CD4-positive, alpha-beta T cell treated with Interleukin-6 for 4 hours (primary cell): ENCODE measurements at places on chromosomes 7 and 10.

GRCh38 chr10:93032809-93033137 is 27.8 kb upstream of the CYP26C1 start:
- no peak for DNase-seq

GRCh38 chr7:18013936-18014335 is 13.7 kb downstream of the PRPS1L1 start:
- DNase-seq, result no peak

GRCh38 chr10:70758757-70759514 is 26.2 kb downstream of the TBATA start:
- DNase-seq, result peak; percentile 76

DNA sequence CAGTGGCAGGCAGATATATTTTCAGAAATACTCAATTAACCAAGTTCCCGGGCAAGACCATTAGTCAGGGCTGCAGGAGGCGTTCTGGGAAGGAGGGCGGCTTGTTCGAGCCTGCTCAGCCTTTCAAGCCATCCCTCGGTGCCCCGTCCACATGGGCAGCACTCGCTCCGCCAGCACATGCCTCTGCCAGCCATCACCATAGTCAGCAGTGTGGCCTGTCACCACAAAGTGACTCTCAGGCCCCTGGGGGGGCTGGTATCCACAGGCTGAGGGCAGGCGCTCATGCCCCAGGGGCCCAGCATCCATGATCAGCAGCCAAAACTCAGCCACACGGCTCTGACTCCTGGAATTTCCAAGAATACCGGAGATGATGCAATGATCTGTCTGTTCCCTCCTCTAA is 81.9 kb downstream of the CHST15 start:
- no peak for DNase-seq

DNA sequence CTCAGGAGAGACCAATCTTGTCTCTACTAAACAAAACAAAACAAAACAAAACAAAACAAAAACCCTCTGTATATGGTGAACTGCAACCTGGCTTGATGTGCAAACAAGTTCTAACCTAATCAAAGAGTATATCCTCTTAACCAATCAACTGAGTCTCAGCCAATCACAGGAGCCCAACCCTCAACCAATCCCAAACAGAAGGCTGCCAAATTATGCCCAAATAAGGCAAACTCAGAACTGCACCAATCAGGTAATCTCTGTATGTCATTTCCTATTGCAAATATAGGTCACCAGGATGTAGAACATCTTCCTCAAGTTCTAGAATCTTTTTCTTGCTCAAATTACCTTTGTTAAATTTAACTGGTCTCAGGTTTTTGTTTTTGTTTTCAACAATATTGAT is 5.2 kb downstream of the FAM133B start:
- DNase-seq, result no peak

DNA sequence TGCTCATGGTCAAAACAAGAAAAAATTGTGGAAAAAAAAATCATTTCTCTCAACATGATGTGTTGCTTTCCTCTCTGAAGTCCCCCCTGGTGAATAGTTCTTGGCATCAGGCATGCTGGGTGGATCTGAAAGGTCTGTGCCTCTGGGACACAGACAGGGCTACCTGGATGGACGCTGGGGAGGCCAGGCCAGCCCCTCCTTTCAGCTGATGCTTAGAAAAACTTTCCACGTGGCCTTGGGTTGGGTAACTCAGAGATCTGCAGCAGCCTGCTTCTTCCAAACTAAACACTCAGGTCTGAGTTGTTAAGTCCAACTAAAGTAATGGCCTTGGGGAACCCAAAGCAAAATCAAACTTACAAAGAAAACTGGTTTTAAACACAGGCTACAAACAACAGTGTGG is 113.0 kb downstream of the CCDC3 start:
- DNase-seq, result no peak

GRCh38 chr10:35307297-35307696 is 29.0 kb upstream of the CCNY start:
- DNase-seq, result no peak

DNA sequence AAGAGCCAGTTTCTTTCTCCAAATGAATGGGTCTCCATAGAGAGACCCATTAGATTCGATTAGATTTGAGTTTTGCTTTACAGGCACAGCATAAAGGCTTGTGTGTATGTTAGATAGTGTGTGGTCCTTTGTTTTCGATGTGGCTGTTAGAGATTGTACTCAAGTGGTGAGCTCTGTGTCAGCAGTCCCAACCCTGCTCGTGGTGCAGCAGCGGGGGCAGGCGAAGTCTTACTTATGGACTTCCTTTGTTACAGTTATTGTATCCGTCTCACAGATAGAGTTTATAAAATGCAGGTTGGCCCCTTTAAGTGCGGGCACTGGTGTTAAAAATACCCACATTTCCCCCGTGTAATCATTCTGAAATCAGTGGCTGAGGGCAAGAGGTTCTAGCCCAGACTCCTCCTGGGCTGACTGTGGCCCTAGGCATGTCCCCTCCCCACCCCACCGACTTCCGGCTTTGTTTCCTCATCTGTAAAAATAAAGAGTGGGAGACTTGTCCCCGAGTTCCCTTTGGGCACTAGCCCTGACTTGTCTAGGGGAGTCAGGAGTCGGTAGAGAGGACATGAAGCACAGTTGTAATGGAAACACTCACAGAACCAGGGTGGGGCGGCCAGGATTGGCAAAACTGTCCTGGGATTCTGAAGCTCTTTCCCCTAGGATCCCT is 28.6 kb downstream of the MTURN start:
- DNase-seq, result no peak

GRCh38 chr10:45515630-45516029 is 141.6 kb downstream of the ALOX5 start:
- DNase-seq, result no peak

- no peak for DNase-seq
Observed at GRCh38 chr10:118669020-118669791, 73.8 kb upstream of the PRLHR start.

GRCh38 chr7:157829491-157829890 is 492.7 kb downstream of the DNAJB6 start:
- no peak for DNase-seq

- no peak for DNase-seq
Observed at GRCh38 chr7:101232141-101232850, 5.3 kb downstream of the CLDN15 start.

- DNase-seq, result no peak
Observed at GRCh38 chr7:116708861-116709260, 36.9 kb downstream of the MET start.

GRCh38 chr10:273088-273487 is 137.8 kb downstream of the ZMYND11 start:
- DNase-seq, result no peak

DNA sequence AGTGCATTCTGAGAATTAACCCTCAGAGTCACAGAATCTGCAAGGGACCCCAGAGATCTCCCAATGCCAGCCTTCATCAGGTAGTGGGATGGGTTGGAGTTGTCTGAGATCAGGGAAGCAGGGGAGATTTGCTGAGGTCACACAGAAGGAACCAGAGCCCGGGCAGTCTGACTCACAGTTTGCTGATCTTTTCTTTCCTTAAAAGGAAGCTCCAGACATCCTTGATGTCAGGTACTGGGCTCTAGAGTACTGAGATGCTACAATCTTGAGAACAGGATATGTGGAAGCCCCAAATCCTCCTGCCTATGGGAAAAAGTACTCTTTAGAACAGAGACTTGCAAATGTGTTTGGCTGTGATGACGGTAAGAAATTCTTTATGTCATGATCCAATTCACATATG is 706 bp downstream of the TBATA start:
- DNase-seq, result no peak

- DNase-seq, result peak; percentile 83
Observed at GRCh38 chr10:45464958-45465567, 91.0 kb downstream of the ALOX5 start.

GRCh38 chr7:24227068-24227467 is 56.9 kb upstream of the NPY start:
- no peak for DNase-seq

DNA sequence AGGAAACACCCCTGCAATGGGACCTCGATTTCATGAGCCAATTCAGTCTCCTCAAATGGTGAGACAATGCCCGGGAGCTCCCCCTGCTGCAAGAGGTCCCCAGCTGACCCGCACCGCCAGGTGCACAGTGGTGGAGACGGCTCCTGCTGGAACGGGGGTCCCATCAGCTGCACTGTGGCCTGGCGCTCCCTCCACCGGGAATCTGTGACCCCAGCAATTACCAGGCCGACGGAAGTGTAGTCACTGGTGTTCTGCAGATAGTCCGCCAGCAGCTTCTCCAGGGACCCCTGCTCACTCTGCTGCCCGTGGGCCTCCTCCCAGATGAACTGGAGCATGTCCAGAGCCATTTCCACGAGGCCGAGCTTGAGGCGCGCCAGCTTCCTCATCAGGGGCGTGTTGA is 64.9 kb upstream of the NKX6-2 start:
- DNase-seq, result no peak

- DNase-seq, result peak; percentile 8
Observed at GRCh38 chr7:149196705-149197171, 1.4 kb downstream of the ZNF282 start.

GRCh38 chr7:100483090-100483721 is 521 bp upstream of the NYAP1 start:
- peak; percentile 86 for DNase-seq

DNA sequence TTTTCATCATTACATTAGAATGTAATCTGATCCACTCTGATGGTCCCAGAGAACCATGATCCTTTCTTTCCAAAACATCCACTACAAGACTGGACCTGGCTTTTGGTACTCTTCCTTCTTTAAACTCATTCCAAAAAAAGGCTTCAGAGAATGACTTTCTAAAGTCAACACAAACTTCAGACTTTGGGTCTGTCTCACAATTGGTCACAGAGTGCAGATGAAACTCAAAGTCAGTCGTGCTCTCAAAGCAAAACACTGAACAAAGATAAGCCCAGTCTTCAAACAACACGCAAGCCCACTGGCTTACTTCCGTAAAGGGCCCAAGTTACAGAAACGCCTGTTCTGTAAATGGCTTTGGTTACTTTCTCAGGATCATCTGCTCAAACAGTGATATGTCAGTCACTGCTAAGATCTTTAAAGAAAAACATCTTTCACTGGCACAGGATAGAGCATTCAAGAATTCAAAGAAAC is 250.9 kb upstream of the MKLN1 start:
- DNase-seq, result no peak

GRCh38 chr7:125871431-125871830 is 941.8 kb upstream of the POT1 start:
- DNase-seq, result no peak

GRCh38 chr10:80964955-80965614 is 427.4 kb downstream of the SH2D4B start:
- DNase-seq, result no peak

DNA sequence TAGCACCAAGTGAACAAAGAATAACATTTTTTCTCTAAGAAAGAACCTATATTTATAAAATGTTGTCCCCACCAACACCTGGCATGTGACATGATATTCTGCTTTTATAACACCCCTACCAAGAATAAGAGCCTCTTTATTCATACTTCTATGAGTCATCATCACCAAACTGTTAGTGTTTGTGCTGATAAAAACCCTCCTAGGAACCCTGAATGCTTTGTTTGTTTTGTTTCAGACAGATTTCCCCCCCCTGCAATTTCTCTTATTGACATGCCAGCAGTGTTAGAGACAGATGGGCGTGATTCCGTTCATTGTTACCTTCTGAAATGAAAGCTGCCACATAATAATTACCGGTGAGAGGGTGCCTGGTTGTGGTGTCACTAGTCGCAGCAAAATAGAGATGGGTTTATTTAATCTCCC is 651.1 kb downstream of the SORCS1 start:
- DNase-seq, result no peak

GRCh38 chr10:91590904-91591796 is 41.7 kb downstream of the PPP1R3C start:
- no peak for DNase-seq

- DNase-seq, result no peak
Observed at GRCh38 chr10:22927166-22927565, 687 bp upstream of the ARMC3 start.

DNA sequence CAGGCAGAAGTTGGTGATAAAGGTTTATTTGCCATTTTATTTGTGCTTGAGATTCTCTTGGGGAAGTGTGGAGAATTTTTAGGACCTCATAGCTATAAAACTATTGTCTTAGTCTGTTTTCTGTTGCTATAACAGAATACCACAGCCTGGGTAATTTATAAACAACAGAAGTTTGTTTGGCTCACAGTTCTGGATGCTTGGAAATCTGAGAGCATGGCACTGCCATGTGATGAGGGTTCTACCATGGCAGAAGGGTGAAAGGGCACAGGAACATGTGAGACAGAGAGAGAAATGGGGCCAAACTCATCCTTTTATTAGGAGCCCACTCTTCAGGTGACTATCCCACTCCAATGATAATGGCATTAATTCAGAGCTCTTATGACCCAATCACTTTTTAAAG is 12.3 kb downstream of the SUN3 start:
- DNase-seq, result no peak

DNA sequence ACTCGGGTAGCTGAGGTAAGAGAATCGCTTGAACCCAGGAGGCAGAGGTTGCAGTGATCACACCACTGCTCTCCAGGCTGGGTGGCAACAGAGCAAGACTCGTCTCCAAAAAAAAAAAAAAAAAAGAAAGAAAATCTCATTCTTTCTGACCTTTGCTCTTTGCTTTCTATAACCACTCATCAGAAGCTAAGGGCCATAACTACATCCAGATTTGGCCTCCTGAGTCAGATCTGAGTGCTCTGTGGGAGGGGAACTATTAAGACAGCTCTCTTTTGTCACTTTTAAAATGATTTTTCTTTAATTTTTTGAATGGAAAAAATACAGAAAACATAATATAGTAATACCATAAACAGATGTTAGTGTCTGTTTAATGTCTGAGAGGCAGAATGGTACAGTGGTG is 210.1 kb downstream of the KIAA1217 start:
- DNase-seq, result no peak

- DNase-seq, result no peak
Observed at GRCh38 chr7:7536396-7537019, 835 bp upstream of the COL28A1 start.

GRCh38 chr7:151773797-151774196 is 103.1 kb downstream of the PRKAG2 start:
- no peak for DNase-seq

DNA sequence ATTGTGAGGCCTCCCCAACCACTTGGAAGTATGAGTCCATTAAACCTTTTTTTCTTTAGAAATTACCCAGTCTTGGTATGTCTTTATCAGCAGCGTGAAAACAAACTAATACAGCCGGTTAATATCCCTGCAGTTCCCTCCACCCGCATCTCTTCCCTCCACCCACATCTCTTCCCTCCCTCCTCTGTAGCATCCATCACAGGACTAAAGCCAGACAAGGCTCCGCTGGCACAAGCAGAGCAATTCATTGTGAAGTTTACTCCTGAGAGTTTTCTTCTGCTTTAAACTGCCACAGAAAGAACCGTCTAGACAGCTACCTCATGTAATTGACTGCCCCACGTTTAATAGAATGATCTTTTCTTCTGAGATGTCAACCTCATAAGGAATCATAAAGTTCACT is 131.5 kb downstream of the KIAA1217 start:
- DNase-seq, result no peak

GRCh38 chr10:34392641-34393170 is 422.4 kb downstream of the PARD3 start:
- no peak for DNase-seq

GRCh38 chr7:31764462-31764861 is 77.4 kb downstream of the PPP1R17 start:
- no peak for DNase-seq
